ENCODE measurements at places on chromosomes 1 and 21.

GRCh38 chr1:211643324-211644212 lies 31.9 kb downstream of the NEK2 start:
- DNase-seq: peak; percentile 65

GRCh38 chr1:91891969-91892368 lies 6.0 kb upstream of the TGFBR3 start:
- DNase-seq: no peak

- no peak for DNase-seq
Measured at GRCh38 chr1:113041569-113042284, 31.3 kb upstream of the LRIG2 start.

- no peak for DNase-seq
Measured at GRCh38 chr1:85417017-85417416, 47.9 kb downstream of the DDAH1 start.

DNA sequence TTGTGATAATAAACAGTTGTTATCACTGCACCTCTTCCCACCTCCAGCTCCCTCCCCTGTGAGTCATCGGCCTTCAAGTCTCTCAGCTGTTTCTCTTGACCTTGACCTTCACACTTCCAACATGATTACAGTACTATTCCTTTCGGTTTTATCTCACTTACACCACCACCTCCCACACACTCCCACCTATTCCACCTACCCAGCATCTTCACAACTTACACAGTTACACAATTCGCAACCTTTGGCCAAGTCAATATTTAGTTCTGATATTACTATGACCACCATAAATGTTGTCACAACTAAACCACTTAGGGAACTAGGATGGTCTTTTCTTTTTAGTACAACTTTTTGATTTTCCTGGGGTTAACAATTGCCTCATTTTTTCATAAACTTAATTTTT lies 60.2 kb downstream of the RIPK4 start:
- no peak for DNase-seq

GRCh38 chr1:207070811-207071210 lies 17.7 kb downstream of the PFKFB2 start:
- no peak for DNase-seq

DNA sequence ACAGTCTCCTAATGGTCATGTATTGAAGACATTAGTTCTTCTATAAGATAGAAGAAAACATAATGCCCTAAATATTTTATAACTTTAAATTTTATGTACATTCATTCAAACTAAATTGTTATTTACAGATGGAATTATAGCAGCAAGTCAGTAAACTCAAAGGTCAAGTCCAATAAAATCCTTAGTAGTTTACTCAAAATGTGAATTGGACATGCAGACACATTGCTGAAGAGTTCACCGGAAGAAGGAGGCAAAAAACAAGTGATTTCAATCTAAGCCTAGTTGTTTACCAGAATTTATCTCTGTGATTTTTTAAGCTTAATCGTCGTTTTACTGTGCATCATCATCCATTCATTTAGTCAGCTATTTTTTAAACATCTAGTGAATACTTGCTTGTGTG lies 149.7 kb downstream of the GREM2 start:
- no peak for DNase-seq

GRCh38 chr1:5099558-5099957 lies 445.1 kb downstream of the AJAP1 start:
- DNase-seq: peak; percentile 28

DNA sequence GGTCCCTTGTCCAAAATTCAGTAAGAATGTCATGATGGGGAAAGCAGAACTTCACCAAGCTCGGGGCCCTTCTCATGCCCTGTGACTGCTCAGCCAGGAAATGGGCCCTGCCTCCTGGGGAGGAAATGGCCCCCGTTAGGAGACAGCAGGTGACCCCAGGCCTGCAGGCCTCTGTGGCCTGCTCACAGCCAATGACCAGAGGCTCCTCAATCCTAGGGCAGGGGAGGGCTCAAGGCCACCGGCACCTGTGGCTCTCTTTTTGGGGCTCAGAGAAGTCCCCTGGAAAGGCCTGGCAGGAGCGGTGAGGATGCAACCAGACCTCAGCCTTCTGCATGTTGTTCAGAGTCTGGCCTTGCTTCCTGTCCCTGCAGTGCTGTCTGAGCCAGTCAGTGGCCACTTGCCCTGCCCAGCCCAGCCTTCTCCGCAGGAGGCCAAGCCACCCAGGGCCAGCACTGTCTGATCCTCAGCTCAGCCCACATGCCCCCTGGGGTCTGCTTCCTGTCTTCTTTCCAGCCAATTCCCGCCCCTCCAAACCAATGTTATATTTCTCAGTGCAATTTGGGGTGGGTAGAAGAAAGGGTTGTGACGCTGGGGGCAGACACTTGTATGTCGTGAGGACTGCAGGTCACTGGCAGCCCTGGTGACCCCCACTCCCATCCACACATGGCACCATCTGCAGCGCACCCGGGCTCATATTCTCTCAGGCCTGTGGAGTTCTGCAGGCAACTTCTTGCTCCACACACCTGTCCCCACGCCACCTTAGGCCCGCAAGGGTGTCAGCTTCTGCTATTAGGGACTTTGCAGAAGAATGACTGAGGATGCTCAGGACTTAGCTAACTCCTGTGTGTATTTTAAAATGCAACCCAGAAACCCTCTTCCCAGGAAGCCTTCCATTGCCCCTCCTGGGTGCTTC lies 83.6 kb downstream of the ITPKB start:
- no peak for DNase-seq

DNA sequence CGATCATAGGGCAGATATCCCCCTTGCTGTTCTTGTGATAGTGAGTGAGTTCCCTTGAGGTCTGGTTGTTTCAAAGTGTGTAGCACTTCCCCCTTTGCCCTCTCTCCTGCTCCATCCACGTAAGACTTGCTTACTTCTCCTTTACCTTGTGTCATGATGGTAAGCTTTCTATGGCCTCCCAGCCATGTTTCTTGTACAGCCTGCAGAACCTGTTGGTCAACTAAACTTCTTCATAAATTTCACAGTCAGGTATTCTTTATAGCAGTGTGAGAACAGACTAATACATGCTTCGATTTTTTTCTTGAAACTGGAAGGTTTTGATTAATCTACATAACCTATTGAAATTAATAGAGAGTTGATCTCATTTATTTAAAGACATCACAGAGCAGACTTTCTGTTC lies 302.5 kb upstream of the PBX1 start:
- no peak for DNase-seq

- DNase-seq: no peak
Measured at GRCh38 chr1:41731516-41732030, 187.1 kb downstream of the HIVEP3 start.

- DNase-seq: peak; percentile 57
Measured at GRCh38 chr1:119822406-119822805, 11.1 kb upstream of the REG4 start.

DNA sequence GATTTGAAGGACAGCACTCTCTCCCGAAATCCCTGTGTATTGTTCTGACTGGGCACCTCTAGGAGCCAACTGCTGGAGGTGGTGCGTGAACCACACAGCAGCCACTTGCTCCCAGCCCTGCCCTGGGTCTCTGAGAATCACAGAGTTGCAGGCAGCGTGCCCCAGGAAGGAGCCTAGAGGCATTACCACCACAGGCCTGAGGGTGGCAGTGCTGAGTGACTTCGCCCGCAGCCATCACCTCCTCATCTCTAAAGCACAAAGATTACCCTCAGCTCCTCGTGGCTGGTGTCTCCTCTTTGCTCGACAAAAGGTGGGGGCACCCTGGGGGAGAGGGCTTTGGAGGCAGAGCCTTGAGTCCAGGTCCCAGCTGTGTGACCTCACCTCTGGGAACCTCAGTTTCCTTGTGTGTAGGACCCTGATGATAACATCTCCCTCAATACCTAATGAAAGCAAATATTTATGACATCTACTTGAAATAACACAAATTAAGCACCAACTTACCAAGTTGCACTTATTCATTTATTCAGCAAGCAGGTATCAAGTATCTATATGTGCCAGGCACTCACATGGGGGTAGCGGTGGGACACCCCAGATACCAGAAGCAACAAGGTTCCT lies 86.3 kb downstream of the VWA5B1 start:
- DNase-seq: peak; percentile 33

DNA sequence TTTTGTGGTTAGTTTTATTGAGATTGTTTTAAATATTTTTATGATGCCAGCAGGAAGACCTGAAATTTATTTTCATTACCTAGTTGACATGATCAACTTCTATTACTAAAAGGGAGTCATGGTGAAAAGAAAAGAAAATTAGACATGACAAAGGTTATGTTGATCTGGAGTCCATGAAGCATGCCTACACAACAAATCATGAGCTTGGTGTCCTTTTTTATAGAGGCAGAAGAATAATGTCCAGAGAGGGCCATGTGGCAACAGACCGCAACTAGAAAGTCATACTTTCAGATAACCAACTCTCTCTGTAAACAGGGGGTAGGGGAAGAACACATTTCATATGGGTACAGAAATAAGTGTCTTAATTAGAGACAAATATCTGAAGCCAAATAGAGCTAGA lies 175.5 kb upstream of the HOOK1 start:
- no peak for DNase-seq

DNA sequence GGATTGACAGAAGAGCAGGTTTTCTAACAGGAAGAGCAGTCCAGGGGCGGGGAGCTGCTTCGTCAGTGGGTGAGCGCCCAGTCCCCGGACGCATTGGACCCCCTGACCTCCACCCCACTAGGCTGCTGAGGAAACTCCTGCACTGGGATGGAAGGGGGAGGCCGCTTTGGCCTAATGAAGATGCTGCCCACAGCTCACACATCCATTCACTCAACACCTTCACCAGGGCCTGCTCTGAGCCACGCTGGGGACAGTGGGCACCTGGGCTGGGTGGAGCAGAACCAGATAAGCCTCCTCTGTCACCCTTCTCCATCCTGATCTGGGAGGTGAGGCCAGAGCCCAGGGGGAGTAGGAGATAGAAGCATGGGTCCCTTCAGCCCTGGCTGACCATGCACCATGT lies 13.3 kb downstream of the LRP8 start:
- no peak for DNase-seq

DNA sequence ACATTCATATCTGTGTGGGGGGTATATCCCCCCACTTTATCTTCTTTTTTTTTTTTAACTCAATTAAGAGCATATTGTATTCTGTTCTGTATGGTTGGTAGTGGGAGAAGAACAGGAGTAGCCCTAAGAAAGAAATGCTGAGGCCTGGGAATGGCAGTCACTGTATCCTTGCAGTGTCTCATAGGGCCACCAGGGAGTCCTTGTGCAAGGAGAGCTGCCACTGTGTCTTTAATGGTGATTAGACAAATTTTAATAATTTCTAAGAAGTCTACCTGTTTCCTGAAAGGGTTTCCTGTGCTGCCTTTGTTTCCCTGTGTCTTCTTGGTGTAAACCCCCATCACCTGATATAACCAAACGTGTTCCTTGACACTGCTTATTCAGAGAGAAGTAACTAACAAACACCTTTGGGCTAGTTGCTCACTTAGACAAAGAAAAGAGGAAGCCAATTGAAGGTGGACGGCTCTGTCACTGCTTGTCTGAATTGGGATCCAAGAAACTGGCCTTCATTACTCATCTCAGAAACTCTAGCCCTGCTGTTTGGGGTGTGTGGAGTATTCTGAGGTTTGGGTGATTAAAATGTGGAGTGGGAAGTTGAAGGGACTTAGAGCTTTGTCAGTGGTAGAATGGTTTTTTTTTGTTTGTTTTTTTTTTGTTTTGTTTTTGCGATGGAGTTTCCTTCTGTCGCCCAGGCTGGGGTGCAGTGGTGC lies 15.2 kb downstream of the GIPC2 start:
- no peak for DNase-seq

DNA sequence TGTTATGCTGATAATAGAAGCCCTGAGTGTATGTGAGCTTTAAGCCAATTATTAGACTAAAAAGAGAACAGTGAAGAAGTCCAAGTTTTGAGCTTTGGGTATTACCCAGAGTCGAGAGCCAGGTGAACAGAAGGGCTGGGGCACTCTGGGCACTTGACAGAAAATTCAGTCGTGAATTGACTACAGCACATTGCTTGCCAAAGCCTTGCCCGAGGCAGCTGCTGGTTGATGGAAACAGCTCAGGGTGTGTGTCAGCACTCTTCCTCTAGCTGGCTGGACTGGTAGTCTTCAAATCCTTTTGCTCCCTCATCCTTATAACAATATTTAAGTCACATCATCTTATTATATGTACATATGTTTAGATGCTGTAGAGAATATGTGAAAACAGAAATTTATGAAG lies 21.3 kb downstream of the PDE4B start:
- DNase-seq: peak; percentile 45

GRCh38 chr1:65207317-65207716 lies 59.3 kb downstream of the AK4 start:
- DNase-seq: peak; percentile 8

DNA sequence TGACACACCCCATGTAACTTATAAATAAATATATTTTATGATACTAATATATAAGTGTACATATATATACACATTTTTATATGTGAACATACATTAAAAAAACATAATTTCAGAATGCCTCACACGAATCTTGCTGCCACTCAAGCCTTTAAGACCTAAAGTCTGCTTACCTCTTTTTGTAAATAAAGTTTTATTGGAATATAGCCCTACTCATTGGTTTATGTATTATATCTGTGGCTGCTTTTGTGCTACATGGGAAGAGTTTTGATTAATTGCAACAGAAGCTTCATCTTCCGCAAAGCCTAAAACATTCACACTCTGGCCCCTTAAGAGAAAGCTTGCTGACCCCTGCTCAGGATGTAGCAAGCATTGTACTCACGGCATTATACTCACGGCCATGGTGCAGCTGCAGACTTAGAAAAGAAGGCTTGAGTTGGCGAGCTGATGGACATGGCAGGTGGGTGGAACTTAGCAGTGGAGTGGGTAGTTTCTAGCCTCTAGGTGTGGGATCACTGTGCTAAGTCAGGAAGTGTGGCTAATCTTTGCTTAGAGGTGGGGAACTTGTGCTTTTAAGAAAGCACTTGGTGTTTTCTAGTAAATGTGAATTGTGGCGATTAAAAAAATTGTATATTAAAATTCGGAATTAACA lies 80.8 kb downstream of the DYRK1A start:
- DNase-seq: peak; percentile 65

DNA sequence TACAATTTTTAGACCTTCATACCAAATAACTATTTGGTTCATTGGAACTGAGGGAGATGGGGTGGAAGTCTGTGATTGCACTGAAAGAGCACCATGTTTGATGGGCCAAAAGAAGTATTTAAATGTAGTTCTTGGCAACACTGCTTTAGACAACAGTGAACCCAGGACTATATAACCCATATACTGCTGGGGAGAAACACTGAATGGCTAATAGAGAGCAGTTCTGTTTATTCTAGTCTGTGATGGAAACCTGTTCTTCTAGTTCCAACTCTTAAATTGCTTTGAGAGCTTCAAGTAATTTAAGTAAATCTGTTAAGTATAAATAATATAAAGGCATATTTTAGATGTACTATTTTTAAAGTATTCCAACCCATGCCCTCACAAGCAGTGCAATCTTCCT lies 96.3 kb downstream of the NIBAN1 start:
- DNase-seq: no peak
